ENCODE measurements at places on chromosomes 1 and 21. TPM values are rescaled to one million over a fixed set of nuclear protein-coding genes. Genes with fewer than 3 reads are reported as not detected.

GRCh38 chr1:30422251-30422650 lies 301.1 kb downstream of the MATN1 start:
- H3K27me3 ChIP-seq, result peaks cover 8% of the 10 kb centered on the region
- no peaks in the 10 kb centered on the region for H3K4me1 ChIP-seq
- H3K27ac ChIP-seq, result no peak overlapping the region
- no peak overlapping the region for H3K4me3 ChIP-seq
- no peaks in the 10 kb centered on the region for H3K36me3 ChIP-seq

- no peak overlapping the region for H3K27ac ChIP-seq
- H3K27me3 ChIP-seq, result no peaks in the 10 kb centered on the region
- DNase-seq, result no peak
- H3K36me3 ChIP-seq, result peaks cover 11% of the 10 kb centered on the region
These were observed 19.9 kb upstream of the WDR26 start for GRCh38 chr1:224454402-224455055.

DNA sequence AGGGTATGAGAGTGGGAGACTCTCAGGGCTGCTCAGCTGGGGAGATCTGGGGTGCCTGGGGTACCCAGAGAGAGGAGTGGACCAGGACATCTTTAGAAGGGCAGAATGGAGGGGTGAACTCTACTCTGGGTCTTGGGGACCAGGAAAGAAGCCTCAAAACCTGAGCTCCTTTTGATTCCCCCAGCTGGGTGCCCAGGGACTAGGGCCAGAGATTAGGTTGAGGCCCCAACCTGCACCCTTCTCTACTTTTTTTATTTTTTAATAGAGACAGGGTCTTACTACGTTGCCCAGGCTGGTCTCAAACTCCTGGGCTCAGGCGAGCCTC lies 1.9 kb downstream of the PDZK1IP1 start:
- H3K36me3 ChIP-seq, result no peaks in the 10 kb centered on the region
- H3K27ac ChIP-seq, result no peak overlapping the region
- no peaks in the 10 kb centered on the region for H3K27me3 ChIP-seq
- no peak overlapping the region for H3K4me3 ChIP-seq
- DNase-seq, result no peak

GRCh38 chr1:11352058-11352715 lies 79.2 kb downstream of the UBIAD1 start:
- H3K27ac ChIP-seq, result no peak overlapping the region
- no peak overlapping the region for H3K4me3 ChIP-seq

The MAP1LC3C gene
- not detected for total RNA-seq

The PRKCZ gene
- total RNA-seq, result 8.0 TPM

Measured in activated CD4-positive, alpha-beta memory T cell treated with anti-CD3 and anti-CD28 coated beads, Interleukin-2, amount 10 ng/mL, durations not matched to agents 7 days and 5 days (primary cell).